ENCODE measurements at places on chromosomes 16 and 17.

- no peak for DNase-seq
Observed at GRCh38 chr17:17417718-17418181, 59.0 kb upstream of the MED9 start.

GRCh38 chr17:17549732-17550366 lies 41.7 kb downstream of the PEMT start:
- DNase-seq, result no peak

- DNase-seq, result no peak
Observed at GRCh38 chr16:5607169-5607568, 509.6 kb upstream of the EEF2KMT start.

DNA sequence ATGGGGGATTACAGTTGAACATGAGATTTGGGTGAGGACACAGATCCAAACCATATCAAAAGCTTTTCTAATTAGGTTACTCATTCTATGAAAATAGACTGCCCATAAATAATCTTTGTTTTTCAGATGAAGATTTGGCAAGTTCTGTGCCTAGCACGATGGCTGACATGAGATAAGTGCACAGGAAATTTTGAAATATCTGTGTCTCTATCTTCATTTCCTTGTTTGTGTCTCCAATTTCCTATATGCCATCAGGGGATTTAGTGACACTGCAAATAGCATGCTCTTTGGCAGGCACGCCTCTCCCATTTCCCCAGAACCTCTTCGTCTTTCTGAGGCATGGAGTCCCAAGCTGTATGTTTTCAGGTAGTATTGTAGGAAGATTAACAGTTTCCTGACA lies 544.6 kb downstream of the CDH13 start:
- no peak for DNase-seq

GRCh38 chr17:41212524-41213169 lies 13.8 kb upstream of the KRTAP9-2 start:
- no peak for DNase-seq

DNA sequence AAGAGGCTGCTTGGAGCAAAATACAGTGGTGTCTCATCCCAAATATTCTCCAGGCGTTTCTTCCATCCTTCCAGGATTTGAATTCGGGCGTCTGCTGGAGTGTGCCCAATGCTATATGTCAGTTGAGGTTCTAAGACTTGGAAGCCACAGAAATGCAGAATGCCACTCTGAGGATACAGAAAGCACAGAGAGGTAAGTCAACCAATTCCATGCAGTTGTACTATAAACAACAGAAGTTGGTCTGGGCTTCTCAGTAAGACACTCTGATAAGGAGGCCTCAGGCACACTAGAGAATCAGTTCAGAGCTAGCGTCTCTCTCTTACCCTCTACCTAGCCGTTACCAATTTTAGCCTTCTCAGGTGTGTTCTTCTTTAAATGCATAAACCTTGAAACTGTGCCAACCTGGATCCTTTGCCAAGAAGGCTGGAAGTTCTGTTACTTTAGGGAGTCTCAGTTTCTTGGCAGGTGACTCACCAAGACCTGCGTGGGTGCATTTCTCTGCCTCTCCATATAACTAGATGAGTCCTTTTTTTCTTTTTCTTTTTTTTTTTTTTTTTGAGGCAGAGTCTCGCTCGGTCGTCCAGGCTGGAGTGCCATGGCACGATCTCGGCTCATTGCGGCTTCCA lies 15.1 kb downstream of the NQO1 start:
- no peak for DNase-seq

GRCh38 chr17:39026980-39027451 lies 59.8 kb upstream of the FBXO47 start:
- DNase-seq, result no peak

- no peak for DNase-seq
Observed at GRCh38 chr17:49491192-49491769, 3.8 kb upstream of the NGFR start.

- no peak for DNase-seq
Observed at GRCh38 chr17:63475491-63476412, 1.1 kb upstream of the ACE start.

DNA sequence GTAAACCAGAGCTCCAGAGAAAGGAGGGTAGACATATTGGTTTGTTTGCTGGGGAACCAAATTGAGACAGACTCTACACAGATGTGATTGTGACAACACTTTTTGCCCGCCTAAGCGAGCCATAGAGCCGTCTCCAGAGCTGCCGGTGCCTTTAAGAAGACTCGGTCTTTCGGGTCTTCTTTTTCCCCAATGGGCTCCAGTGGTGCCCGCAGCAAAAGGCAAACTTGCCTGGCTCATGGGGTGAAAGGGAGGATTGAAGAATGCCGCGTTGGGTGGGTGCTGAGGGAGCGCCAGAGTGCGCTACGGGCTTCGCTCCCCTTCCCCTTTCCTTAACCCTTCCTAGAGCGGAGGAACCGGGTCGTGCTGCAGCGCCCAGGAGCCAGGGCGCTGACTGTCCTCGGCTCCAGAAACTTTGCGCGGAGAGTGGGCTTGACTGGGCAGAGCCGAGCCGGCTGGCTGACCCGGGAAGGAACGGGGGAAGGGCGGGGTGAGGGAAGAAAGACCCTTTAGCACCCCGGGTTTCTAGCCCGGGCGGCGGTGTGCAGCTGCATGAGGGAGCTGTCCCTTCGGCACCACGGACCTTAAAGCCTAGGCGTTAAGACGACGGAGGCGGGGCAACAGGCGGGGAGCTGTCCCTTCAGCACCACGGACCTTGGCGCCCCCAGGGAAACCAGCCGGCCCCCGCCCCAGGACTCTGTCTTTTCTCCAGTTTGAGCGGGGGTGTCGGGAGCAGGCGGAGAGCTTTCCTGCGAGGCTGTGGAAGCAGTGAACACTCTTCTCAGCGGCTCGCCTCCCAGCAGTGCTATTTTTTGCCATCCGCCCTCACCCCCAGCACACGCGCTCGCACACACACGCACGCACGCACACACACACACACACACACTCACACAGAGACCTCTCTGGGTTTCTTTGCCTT lies at the start of gene CACNG3:
Gene CACNG3 (plus strand): TSS at position 880 of the 916 bp plus-strand sequence. CDS start 420 bp downstream, outside the sequence.
- no peak for DNase-seq

GRCh38 chr17:29145289-29146073 lies 34.7 kb downstream of the MYO18A start:
- DNase-seq, result no peak

DNA sequence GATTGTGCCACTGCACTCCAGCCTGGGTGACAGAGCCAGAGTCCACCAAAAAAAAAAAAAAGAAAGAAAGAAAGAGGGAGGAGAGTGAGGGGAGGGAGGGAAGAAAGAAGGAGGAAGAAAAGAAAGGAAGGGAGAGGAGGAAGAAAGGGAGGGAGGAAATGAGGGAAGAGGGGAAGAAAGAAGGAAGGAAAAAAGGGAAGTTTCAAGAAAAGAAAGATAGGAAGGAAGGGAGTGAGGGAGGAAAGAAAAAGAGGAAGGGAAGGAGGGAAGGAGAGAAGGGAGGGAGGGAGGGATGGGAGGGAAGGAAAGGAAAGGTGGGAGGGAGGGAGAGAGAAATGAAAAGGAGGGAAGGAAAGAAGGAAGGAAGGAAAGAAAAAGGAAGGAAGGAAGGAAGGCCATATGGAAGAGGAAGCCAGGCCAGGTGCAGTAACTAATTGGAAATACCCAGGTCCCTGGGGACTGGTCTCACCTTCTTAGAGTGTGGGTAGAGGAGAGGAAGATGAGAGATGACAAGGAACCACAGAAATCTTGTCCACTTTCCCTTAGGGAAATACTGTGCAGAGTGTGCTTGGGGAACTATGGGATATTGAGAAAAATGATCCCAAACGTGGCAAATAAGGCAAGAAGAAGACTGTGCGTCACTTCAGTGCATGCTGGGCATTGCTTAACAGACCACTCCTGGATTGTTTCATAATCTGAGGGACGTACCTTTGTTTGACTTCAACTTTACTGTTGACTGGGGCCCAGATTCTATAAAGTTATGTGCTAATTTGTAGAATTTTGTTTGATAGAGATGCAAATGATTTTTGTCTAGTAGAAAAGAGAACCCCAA lies 15.1 kb upstream of the CSNK2A2 start:
- no peak for DNase-seq

- peak; percentile 26 for DNase-seq
Observed at GRCh38 chr17:67520252-67520906, 143.3 kb downstream of the PITPNC1 start.

GRCh38 chr17:70074236-70074830 lies 692 bp upstream of the KCNJ16 start:
- DNase-seq, result no peak

- no peak for DNase-seq
Observed at GRCh38 chr16:19472482-19472881, 49.4 kb downstream of the GDE1 start.

DNA sequence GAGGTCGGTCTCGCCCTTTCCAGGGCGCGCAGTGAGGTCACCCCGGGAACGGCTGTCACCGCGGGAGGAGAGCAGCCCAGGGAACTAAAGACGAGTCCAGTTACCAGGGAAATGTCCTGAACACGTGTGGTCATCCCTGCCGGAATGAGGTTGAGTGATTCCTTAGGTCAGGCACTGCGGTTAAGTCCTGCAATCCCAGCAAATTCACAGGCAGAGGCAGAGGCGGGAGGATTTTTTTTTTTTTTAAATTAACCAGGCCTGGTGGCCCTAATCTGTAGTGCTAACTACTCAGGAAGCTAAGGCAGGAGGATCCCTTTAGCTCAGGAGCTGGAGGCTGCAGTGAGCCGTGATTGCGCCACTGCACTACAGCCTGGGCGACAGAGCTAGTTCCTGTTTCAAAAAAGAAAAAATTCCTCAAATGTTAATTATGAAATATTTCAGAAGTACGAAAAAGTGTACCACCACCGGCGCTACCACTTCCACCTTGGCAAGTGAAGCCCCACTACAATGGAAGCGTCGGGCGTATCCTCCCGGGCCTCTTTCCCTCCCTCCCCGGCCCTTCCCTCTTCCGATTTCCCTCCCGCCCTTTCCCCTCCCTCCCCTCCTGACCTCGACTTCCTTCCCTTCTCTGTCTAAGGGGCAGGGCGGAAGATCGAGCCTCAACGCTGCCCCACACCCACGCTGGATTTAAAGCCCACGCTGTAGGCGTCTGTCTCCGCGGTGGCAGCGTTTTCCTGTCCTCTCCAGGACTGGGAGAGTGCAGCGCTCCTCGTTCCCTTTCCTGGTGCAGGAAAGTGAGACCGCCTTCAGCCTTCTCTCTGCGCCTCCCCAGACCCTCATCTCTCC lies 27.3 kb downstream of the SLFN11 start:
- DNase-seq, result no peak

DNA sequence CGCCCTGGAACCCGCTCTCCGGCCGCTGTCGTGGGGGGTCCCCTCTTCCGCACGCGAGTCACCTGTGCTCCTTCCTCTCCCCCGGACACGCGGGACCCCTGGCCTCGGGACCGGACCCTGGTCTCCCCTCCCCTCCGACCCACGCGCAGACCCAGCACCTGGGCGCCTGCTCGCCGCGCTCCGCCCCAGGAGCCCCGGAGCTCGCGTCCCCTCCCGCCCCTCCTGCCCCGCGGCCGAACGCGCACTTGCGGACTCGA lies 762 bp downstream of the RAB40B start:
- no peak for DNase-seq

DNA sequence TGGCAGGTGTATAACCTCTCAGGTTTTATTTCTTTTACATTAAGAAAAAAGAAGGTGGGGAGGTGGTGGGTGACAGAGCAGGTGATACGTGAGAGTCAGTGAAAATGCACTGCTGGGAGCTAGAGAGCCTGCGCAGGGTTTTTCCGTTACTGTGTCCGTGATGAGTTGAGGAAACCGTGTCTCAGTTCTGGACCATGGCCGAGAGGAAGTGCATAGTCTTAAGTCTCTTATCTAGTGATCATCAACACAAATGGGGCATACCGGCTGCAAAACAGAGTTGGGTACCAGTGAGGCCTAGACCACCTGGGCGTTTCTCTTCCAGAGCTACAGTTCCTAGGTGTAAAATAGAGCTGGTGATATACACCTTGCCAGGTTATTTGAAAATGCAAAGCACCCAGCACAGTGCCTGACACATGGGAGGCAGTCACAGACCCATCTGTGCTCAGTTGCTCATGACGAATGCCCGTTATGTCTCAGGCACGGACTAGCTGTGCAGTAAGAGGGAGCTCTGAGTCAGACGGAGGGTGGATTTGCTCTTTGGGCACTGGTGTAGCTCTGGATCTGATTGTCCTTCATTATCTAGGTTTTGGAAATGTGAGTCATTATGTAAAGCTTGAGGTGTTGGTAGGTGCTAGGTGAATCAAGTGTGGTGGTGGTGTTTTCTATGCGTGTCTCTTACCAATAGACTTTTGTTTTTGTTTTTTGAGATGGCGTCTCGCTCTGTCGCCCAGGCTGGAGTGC lies 60.9 kb downstream of the RPTOR start:
- no peak for DNase-seq

DNA sequence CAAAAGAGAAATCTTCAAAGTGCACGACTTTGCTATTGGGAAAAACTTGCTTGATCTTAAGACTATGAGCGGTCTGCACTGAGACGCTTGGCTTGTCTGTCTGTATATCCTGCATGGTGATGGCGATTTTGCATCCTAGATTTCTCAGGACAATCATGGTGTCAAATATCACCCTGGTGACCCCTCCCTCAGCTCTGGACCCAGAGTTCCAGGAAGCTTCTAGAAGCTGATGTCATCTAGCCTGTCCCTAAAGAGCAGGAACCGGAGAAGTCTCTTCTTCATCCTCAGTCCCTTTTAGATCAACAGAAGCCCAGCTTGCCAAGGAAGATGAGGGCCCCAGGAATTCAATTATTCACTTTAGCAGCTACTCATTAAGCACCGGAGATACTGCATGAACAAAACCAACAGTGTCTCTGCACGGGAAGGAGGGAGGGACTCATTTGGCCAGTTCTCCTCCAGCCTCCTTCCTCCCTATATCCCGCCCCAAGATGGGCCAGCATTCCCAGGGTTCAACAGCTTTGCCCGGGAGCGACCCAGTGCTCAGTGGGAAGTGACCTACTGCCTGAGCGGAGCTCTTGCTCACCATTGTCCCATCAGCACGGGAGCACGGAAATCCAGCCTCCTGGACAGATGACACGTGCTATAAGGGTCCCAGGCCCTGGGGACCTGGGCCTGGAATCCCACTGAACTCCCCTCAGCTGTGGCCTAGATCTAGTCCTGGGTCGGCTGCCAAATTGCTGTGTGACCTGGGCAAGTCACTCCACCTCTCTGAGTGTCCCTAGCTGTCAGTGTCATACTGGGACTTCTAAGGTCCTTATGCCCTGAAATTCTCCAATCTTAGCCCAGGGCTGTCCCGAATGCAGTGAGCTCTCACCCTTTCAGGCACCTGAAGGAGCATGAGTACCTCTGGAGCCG lies 3.8 kb downstream of the EMP2 start:
- DNase-seq, result no peak

Data from fibroblast of skin of left biceps (primary cell).